HepG2 (cell line): ENCODE measurements at places on chromosomes 11 and 22.

- DNase-seq = peak; percentile 30
Measured at GRCh38 chr11:66857234-66857926, 516 bp downstream of the LRFN4 start.

DNA sequence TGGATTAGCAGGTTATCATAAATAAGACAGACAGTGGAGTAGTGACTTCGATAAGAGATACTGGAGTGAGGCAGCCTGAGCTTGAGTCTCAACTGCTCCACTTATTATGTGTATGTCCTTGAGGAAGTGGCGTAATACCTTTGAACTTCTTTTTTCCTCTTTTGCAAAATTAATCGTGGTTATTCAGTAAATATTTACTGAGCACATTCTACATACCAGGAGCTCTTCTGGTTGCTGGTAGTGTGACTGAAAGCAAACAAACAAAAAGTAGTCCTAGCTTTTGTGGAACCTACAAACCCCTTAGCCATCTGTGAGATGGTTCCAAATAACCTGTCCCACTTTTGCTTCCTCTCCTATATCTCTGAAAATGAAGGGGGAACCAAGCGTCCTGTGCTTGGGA is 125.6 kb upstream of the ASPHD2 start:
- peak; percentile 27 for DNase-seq

GRCh38 chr22:48337957-48338792 is 1489.5 kb downstream of the BRD1 start:
- DNase-seq = no peak

GRCh38 chr11:124760806-124761205 is 1.3 kb downstream of the ESAM start:
- DNase-seq = no peak

DNA sequence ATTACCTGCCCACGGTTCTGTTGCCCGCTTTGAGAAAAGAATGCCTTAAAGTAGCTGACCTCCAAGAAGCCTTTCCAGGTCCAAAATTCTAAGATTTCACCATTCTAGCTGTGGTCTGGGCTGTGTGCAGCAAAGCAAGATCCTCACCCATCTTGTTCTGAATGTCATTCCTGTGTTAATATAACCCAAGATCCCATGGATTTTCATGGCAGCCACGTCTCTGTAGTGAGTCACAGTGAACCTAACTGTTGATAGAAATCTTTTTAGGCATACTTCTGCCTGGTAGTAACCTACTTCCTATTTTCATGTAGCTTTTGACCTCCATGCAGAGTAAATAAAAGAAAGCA is 210.0 kb downstream of the NAV2 start:
- DNase-seq = no peak

DNA sequence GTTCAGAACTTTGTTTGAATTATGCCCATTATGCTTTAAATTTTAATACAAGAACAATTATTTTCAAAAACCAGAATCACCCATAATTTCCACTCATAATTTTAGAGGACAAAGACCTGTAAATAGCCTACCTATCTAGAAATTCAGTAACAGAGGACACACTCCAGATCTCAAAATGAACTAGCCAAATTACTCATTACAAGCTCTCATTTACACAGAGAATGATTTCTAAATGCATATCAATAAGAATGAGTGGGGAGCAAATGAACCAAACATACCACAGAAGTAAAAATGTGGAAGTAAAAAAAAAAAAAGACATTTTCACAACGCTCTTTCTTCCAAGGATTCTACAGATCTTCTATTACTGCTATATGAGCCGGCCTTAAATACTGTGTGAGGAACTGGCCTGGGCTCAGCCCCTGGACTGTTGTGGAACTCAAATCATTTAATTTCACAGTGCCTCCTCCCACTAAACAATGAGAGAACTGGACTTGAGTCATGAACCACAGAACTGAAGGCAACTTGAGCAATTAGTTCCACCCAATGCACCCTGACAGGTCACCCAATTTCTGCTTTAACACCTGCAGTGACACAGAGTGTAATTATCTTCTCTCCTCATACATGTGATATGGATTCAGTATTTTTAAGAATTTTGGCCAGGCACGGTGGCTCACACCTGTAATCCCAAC is 8.0 kb downstream of the MRTFA start:
- no peak for DNase-seq

- DNase-seq = peak; percentile 13
Measured at GRCh38 chr11:74311352-74311926, at the start of gene P4HA3. TSS of gene P4HA3 (minus strand) at chr11:74311640. CDS start at chr11:74311611, 29 bp downstream.

- DNase-seq = peak; percentile 74
Measured at GRCh38 chr11:119373921-119374631, 7.4 kb downstream of the USP2 start.

DNA sequence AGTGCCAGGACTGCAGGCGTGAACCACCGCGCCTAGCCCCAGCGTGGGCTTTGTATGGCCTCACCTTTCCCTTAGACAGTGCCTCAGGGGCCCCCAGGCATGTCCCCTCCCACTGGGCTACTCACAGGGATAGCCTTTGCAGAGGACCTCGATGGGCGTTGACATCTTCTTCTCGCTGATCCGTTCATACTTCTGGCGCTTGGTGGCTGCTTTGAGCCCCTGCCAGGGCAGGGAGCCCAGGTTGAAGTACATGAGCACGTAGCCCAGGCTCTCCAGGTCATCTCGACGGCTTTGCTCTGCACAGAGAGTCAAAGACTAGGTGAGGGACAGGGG is 17.5 kb downstream of the CSNK1E start:
- no peak for DNase-seq

DNA sequence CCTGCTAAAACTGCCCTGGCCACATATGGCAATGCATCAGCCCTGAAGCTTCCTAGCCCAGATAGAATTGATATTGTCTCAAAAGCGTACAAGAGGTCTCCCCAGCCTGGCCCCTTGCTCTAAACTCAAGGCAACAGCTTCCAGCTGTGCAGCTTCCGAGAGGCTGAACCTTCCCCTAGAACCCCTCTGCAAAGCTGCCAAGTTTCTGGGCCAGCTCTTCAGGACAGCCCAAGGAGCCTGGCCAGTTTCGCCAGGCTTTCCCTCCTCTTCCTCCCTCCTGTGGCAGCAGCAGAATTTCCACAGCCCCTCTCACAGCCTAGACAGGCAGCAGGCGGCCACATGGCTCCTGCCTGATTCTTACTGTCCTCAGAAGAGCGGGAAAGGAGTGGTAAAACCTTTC is 34.5 kb downstream of the NUMA1 start:
- no peak for DNase-seq

GRCh38 chr11:88117281-88117858 is 57.9 kb downstream of the RAB38 start:
- DNase-seq = no peak

DNA sequence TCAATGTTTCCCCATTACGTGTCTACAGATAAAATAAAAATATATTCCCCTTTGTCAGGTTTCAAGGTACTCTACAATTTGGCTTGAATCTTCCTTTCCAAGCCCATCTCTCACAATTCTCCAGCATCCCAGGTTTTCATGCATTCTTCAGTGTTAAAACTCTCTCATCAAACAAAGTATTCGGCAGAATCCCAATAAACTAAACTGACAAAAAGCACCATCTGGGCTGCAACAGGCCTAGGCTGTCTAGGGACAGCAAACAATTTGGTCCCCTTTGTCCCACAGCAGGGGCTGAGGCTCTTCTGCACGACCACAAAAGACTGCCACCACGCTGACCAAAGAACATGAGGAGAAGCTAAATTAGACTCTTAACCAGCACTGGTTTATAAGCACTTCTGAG is 159.4 kb downstream of the CADM1 start:
- DNase-seq = no peak

DNA sequence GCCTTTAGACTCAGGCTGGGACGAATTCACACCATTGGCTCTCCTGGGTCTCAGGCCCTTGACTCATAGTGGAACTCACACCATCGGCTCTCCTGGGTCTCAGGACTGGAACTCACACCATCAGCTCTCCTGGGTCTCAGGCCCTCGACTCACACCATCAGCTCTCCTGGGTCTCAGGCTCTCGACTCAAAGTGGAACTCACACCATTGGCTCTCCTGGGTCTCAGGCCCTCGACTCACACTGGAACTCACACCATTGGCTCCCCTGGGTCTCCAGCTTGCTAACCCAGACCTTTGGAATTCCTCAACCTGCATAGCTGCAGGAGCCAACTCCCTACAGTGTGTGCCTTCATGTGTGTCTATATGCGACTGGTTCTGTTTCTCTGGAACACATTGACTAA is 56.7 kb downstream of the SHISAL1 start:
- DNase-seq = no peak

GRCh38 chr22:22085702-22086500 is 103.3 kb upstream of the TOP3B start:
- DNase-seq = no peak

GRCh38 chr11:130737866-130738431 is 178.3 kb downstream of the SNX19 start:
- no peak for DNase-seq

GRCh38 chr11:120058931-120059330 is 79.0 kb downstream of the TRIM29 start:
- DNase-seq = no peak

DNA sequence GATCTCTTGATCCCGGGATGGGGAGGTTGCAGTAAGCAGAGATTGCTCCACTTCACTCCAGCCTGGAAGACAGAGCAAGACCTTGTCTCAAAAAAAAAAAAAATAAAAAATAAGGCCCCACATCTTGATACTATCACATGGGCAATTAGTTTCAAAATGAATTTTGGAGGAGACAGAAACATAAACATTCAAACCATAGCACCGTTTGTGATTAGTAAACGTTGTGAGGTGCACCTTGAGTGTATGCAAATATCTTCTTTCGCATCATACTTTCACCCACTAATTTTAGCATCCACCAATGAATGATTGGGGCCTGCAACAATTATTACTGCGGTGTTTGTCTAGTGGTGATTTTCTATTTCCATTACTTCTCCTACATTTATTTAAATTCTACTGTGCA is 11.0 kb upstream of the SPDYC start:
- DNase-seq = no peak

DNA sequence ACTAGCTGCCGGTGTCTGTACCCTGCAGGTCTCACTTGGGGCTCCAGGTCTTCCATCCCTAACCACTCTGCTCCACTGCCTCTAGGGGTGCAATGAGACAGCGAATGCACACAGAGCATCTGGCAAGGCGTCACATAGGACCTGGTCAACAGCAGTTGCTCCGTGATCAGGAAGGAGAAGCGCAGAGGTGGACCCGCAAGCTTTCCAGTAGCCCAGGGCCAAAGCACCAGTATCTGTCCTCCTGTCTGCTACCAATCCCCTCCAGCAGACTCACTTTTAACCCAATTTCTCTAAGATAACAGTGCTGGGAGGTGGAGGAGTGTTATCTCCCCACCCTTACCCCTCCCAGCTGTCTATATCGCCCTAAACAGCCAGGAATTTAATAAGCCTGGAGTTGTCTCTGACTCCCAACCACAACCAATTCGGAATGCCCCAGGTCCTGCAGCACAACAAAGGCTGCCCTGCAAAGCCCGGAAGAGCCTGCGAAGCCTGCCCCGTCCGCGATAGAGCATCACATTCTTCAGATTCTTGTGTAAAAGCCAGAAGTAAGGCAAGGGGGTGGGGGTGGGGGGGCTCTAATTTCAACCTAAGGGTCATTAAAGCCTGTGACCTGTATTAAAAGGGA is 19.3 kb downstream of the MYH9 start:
- DNase-seq = peak; percentile 72

DNA sequence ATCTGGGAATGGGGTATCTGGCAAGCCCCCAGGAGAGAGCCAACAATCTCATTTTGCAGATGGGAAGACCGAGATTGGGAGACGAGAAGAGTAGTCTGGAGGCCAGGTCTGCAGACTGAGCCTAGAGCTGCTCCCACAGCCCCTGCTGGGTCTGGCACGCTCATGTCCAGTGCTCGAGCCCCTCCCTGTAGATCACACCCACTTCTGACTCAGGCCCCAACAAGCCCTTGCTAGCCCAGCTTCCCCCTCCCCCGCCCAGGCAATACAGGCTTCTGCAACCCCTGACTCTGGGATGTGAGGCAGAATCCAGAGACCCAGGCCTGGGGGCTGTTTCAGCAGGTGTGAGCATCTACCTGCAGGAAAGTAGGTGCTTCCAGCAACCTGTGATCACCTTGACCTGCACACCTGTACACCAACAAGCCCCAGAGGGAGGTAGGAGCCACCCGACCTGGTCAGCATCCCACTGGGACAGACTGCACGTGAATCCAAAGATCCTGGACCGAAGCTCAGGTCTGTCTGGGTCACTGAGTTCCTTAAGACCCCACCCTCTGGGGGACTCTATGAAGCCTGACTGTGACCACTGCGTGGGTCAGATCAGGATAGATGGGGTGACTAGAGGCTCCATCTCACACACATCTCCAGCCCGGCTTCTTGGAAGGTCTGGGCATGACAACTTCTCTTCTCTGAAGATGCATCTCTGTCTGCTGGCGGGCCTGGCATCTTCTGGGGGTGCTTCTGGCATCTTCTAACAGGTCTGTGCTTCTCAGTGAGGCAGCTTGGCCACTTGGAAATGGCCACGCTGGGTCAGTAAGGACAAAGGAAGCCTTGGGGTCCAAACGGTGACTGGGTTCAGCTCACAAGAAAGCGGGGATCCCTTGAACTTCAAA is 29.3 kb downstream of the LINC01488 start:
- no peak for DNase-seq

DNA sequence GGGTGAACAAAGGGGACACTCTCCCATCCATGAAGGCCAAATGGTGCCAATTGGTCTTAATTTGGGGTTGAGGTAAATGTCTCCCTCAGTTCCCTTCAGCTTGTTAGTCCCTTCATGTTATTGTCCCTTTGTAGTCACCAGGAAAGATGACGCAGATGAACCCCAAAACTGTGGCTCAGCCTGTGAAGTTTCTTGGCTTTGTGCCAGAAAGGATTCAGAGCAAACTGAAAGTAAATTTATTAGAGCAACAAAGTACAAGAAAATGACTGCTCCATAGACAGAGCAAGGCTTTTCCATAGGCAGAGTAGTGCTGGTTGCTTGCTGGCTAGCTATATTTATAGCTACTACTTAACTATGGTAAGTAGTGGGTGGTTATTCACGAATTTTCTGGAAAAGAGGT is 16.7 kb downstream of the OR4C3 start:
- DNase-seq = no peak

GRCh38 chr11:47179655-47179991 is 2.9 kb upstream of the ARFGAP2 start:
- peak; percentile 52 for DNase-seq

DNA sequence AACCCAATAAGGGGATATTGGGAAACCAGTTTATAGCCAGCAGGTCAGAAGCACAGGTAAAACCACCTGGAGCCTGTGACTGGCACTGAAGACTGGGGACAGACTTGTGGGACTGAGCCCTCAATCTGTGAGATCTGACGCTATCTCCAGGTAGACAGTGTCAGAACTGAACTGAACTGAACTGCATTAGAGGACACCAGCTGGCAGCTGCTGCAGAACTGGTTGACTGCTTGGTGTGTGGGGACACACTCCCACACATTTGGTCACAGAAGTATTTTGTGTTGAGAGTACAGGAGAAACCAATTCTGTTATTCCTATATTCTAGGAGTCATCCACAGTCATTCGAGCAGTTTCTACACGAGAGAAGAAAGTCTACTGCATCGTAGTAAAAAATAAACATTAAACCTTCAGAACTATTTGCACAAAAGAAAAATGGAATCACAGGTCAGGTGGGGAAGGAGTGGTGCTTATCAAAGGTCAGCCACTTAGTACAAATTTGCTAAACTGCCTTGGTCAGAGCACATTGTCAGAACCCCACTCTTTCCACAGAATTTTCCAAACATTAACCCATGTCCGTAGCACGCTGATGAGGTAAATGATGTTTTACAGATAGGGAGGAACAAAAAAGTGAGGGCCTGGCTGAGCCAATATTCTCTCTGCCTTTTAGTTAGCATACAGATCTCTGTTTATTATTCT is 77.2 kb downstream of the SIK3 start:
- peak; percentile 83 for DNase-seq

- DNase-seq = no peak
Measured at GRCh38 chr11:3944198-3944597, 88.7 kb downstream of the STIM1 start.

- DNase-seq = no peak
Measured at GRCh38 chr22:17869285-17870096, 95.2 kb upstream of the BID start.
